Activated naive CD8-positive, alpha-beta T cell treated with anti-CD3 and anti-CD28 coated beads, Interleukin-2, amount 10 ng/mL, durations not matched to agents 7 days and 5 days (primary cell): ENCODE measurements at places on chromosomes 1 and 21. TPM values are rescaled to one million over a fixed set of nuclear protein-coding genes. Genes with fewer than 3 reads are reported as not detected.

DNA sequence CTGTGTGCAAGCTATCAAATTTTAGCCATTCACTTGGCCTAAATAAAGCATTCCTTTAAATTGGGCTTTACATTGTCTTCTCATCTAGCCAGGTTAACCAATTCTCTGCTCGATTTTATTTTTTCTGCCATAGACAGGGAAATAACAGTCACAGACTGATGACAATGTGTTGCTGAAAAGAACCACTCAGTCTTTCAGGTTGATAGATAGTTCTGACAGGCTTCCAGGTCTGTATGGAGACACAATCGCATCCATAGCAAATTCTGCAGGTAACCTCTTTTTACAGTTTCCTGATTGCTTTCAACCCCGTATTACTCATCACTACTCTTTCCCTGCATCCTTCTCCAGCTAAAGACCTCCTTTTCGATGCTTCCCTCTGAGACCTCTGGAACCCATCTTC lies 198.0 kb downstream of the KCNH1 start:
- H3K4me3 ChIP-seq = no peak overlapping the region
- no peak overlapping the region for H3K27ac ChIP-seq
- no peak for DNase-seq
- peaks cover 2% of the 10 kb centered on the region for H3K27me3 ChIP-seq
- peaks cover 5% of the 10 kb centered on the region for H3K4me1 ChIP-seq
- H3K36me3 ChIP-seq = no peaks in the 10 kb centered on the region

- H3K36me3 ChIP-seq = no peaks in the 10 kb centered on the region
- H3K27me3 ChIP-seq = no peaks in the 10 kb centered on the region
- no peaks in the 10 kb centered on the region for H3K4me1 ChIP-seq
- no peak overlapping the region for H3K4me3 ChIP-seq
- no peak overlapping the region for H3K27ac ChIP-seq
- DNase-seq = no peak
Observed at GRCh38 chr1:66521721-66522365, 12.1 kb upstream of the SGIP1 start.

GRCh38 chr1:22872981-22873664 lies 99.5 kb downstream of the LACTBL1 start:
- no peaks in the 10 kb centered on the region for H3K4me1 ChIP-seq
- H3K27ac ChIP-seq = no peak overlapping the region
- H3K4me3 ChIP-seq = no peak overlapping the region
- H3K36me3 ChIP-seq = no peaks in the 10 kb centered on the region
- no peak for DNase-seq

DNA sequence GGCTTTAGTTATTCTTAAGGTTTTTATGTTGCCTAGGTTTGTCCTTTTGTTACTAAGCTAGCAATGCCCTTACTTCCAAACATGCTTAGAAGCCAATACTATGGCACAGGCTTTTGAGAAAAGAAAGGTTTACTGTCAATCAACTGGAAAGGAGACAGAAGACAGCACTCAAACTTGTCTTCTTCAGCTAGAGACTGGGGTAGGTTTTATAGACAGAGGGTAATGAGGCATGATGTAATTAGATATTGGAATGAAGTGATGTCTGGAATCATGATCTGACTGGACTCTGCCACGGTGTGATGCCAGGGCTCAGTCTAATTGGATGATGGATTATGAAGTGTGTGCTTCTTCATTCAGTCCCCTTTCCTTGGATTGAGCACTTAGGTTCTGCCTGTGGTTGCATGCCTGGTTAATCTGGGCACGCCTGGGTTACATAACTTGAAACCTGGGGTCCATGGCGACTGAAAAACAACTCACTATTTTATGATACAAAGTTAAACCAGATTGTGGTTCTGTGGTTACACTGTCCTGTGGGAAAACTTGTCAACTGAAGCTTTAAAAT lies 625.8 kb downstream of the BRINP3 start:
- no peaks in the 10 kb centered on the region for H3K4me1 ChIP-seq
- H3K27me3 ChIP-seq = no peaks in the 10 kb centered on the region
- H3K4me3 ChIP-seq = no peak overlapping the region
- no peaks in the 10 kb centered on the region for H3K36me3 ChIP-seq
- DNase-seq = no peak

DNA sequence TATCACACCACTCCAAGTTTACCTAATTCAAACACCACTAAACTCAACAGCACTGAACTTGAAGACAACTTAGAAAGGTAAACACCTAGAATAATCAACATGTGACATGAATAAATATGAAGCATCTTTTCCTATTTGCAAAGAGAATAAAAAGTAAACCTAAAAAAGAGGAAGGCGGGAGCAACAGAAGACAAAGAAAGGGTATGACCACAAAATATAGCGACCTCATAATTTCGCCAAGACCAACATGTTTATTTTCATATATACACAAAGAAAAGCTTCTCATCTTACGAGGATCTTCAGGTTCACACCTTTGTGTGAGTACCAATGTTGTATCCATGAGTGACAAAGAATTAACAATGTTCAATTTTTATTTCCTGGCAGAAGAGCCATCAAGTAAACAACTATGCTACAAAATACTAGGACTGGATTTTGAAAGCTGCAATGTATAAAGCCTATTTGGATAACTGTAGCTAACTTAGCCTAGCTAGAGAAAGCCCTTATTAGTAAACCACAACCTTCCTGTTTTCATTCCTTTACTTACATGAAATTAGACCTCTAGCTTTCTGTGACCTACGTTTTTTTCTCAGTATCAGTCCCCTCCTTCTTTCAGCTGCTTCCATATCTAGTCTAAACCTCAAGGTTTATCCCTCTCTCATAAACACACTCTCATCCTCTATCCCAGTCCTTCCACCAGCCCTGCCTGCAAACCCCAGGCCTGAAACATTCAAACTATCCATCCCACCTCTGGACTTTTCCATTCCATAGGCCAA lies 21.3 kb upstream of the PHTF1 start:
- no peak overlapping the region for H3K4me3 ChIP-seq
- DNase-seq = no peak
- H3K27me3 ChIP-seq = no peaks in the 10 kb centered on the region
- peaks cover 29% of the 10 kb centered on the region for H3K4me1 ChIP-seq
- H3K27ac ChIP-seq = no peak overlapping the region

- no peak overlapping the region for H3K4me3 ChIP-seq
- no peaks in the 10 kb centered on the region for H3K4me1 ChIP-seq
- no peaks in the 10 kb centered on the region for H3K36me3 ChIP-seq
Observed at GRCh38 chr1:241266121-241266520, 90.9 kb downstream of the RGS7 start.

DNA sequence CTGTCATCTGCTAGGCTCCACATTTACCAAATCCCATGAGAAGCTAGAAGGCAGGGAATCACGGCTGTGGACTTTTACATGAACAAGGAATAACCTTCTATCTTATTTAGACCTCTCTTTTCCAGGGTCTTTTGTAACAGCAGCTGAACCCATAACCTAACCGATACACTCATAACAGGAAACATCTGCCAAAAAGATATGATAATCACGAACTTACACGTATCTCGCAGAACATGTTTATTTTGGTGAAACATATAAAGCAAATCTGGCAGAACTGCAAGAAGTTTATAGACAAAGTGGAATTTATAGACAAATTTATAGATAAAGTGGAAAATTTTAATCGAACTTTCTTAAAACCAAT lies 20.4 kb downstream of the TINAGL1 start:
- peaks cover 24% of the 10 kb centered on the region for H3K27me3 ChIP-seq
- no peaks in the 10 kb centered on the region for H3K36me3 ChIP-seq
- H3K4me1 ChIP-seq = no peaks in the 10 kb centered on the region
- no peak overlapping the region for H3K4me3 ChIP-seq
- DNase-seq = no peak

MSH4 gene
- total RNA-seq = 0.67 TPM

AKR7A2 gene
- total RNA-seq = 49.6 TPM

NEXN gene
- total RNA-seq = 3.0 TPM
